ENCODE measurements at places on chromosomes 1 and 21. TPM values are rescaled to one million over a fixed set of nuclear protein-coding genes. Genes with fewer than 3 reads are reported as not detected.

DNA sequence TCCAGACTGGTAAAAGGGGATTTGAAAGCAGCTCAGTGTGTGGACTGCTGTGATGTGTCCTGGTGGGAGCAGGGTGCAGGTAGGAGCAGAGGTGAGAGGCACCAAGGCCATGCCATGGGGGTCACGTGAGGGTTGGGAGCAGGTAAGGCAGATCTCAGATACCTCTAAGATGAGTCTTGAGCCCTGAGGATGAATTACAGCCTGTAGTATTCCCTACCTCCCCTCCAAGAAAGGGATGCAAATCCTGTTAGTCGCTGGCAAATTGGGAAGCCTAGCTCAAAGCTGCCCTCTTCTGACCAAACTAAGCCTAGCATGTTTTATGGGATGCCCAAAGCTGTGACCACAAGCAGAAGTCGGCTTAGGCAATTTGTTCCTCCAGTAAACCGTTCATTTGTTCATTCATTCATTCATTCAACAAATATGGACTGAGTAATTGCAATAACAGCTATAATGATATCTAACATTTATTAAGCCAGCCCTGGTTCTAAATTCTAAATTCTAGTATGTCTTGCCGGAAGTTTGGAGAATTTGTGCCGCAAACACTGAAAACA, 3.9 kb upstream of the NUAK2 start:
- peaks cover 24% of the 10 kb centered on the region for H3K27me3 ChIP-seq
- H3K4me1 ChIP-seq = peaks cover 28% of the 10 kb centered on the region
- no peak overlapping the region for H3K4me3 ChIP-seq
- H3K27ac ChIP-seq = no peak overlapping the region

DNA sequence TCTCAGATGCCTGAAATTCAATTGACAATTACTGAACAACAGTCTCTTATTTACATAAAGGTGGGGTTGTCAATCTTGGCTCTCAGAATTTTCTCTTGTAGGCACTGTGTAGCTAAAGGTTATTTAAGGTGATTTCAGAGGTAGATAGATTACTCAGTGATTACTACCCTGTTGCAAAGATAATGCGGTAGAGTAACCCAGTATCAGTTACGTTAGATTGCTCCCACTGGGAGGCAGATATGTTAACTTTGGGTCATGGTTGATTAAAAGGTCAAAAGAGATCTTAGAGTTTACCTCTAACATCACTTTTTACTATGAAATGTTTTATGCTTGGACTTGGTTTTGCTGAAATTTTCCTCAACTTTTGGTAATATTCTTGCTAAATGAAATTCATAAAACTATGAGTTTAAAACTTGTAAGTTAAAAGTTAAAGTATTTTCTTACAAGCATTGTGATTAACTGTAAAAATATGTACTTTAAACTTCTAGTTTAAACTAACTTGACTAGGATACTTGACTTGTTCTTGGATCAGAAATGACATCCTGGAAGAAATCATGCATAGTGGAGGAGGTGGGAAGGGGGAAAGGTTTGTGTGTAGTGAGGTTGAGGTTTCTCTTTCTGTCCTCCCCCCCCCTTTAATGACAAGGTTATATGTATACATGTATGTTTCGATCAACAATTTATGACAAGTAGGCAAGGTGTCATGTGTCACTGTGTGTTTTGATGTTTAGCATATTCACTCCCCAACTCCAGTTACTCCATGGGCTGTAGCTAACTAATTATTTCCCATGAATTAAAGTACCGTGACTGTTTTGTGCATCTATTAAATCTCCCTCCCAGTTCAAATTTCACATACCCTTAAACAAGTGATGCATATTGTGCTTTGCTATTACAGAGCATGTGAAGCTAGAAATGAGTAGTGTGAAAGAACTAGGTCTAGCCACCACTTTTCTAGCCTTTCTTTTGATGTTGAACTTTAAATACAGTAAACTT, 2.9 kb downstream of the LAMC1 start:
- peaks cover 15% of the 10 kb centered on the region for H3K4me1 ChIP-seq
- no peak overlapping the region for H3K4me3 ChIP-seq
- H3K27me3 ChIP-seq = peaks cover 81% of the 10 kb centered on the region
- H3K36me3 ChIP-seq = no peaks in the 10 kb centered on the region

DNA sequence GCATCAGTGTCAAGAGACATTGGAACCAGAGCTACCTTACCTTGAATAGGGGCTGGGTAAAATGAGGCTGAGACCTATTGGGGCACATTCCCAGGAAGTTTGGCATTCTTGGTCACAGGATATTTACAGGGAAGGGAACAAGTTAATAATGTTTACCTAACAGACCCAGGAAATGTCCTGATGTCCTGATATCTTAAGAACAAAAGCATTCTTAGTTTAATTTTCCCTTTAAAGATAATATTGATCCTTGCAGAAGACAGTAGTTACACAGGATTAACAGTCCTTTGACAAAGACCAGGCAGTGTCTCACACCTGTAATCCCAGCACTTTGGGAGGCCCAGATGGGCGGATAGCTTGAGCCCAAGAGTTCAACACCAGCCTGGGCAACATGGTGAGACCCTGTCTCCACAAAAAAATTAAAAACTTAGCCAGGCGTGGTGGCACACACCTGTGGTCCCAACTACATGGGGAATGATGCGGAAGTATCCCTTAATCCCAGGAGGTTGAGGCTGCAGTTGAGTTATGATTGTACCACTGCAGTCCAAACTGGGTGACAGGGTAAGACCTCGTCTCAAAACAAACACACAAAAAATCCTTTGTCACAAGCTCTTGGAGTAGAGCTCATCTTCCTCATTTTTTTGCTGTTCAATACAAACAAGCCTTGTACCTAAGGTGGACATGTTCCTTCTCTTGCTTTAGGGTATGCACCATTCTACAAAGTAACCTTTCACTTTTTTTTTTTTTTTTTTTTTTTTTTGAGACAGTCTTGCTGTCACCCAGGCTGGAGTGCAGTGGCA, 1.3 kb upstream of the TOMM20 start:
- H3K4me1 ChIP-seq = peaks cover 41% of the 10 kb centered on the region
- peaks cover 51% of the 10 kb centered on the region for H3K36me3 ChIP-seq
- no peaks in the 10 kb centered on the region for H3K27me3 ChIP-seq

DNA sequence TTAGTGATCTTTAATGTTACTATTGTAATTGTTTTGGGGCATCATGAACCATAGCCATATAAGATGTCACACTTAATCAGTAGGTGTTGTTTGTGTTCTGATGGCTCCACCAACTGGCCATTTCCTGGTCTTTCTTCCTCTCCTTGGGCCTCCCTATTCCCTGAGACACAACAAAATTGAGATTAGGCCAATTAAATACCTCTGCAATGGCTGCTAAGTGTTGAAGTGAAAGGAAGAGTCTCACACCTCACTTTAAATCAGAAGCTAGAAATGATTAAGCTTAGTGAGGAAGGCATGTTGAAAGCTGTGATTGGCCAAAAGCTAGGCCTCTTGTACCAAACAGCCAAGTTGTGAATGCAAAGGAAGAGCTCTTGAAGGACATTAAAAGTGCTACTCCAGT, 30.7 kb downstream of the PPP2R5A start:
- no peak overlapping the region for H3K27ac ChIP-seq
- H3K36me3 ChIP-seq = peaks cover 25% of the 10 kb centered on the region
- no peak for DNase-seq
- H3K4me1 ChIP-seq = peaks cover 18% of the 10 kb centered on the region
- no peaks in the 10 kb centered on the region for H3K27me3 ChIP-seq

The VHLL gene
- total RNA-seq = not detected

Data from activated CD4-positive, alpha-beta T cell treated with anti-CD3 and anti-CD28 coated beads, Interleukin-2, amount 10 ng/mL, durations not matched to agents 7 days and 5 days (primary cell).